ENCODE measurements at places on chromosomes 12 and 14.

DNA sequence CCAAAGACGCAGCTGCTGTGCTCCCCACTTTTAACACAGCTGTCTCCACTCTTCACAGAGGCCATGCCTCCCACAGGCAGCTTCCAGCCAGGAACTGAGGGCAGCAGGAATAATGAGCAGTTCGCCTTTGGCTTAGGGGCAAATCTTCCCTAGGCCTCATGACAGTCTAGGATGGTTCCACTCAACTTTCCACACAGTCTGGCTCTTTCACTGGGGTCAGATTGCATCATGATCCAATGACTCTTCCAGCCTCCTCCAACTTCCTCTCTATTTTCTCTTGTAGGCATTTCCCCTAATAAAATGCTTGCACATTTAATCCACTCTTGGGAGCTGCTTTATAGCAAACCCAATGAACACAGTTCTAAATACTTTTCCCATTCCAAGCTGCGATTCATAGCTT is 271.6 kb upstream of the ATP2B1 start:
- no peak for DNase-seq

DNA sequence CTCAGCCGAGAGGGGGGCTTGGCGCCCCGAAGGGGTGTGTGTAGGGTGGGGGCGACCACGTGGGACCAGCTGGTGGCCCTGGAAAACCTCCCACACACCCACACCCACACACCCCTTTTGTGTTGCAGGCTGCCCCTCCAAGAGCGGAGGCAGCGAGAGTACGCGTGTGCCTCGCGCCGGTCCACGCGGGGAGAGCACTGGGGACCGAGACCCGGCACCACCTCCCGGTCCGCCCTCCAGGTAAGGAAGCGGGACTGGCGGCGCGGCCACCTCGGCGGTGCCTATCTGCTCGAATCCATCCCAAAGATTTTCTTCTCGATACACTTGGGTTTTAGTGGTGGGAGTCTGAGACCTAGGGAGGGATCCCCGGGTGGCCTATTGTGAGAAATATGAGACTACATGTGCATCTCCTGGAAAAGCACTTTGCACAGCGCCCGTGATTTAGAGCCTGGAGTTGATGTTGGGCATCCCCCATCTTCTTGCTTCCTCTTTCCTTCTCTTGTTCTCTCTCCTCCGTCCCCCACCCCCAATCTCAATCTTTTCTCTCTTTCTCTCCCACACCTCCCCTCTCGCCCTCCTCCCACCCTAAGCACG is 393 bp downstream of the SYT1 start:
- DNase-seq: peak; percentile 2

DNA sequence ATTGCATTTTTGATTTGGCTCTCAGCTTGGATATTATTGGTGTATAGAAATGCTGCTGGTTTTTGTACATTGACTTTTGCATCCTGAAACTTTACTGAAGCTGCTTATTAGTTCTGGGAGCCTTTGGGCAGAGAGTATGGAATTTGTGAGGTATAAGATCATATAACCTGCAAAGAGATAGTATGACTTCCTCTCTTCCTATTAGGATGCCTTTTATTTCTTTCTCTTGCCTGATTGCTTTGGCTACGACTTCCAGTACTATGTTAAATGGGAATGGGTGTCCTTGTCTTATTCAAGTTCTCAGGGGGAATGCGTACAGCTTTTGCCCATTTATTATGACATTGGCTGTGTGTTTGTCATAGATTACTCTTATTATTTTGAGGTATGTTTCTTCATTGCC is 23.5 kb downstream of the SCFD1 start:
- DNase-seq: no peak

- DNase-seq: no peak
Observed at GRCh38 chr14:68279437-68279720, 459.8 kb downstream of the RAD51B start.

- DNase-seq: no peak
Observed at GRCh38 chr12:83224012-83224411, 537.3 kb downstream of the TMTC2 start.

GRCh38 chr12:28223858-28224257 is 33.6 kb downstream of the CCDC91 start:
- DNase-seq: no peak

GRCh38 chr14:90777830-90778485 is 38.3 kb downstream of the TTC7B start:
- no peak for DNase-seq

- no peak for DNase-seq
Observed at GRCh38 chr12:127063339-127064072, 1203.5 kb upstream of the TMEM132C start.

DNA sequence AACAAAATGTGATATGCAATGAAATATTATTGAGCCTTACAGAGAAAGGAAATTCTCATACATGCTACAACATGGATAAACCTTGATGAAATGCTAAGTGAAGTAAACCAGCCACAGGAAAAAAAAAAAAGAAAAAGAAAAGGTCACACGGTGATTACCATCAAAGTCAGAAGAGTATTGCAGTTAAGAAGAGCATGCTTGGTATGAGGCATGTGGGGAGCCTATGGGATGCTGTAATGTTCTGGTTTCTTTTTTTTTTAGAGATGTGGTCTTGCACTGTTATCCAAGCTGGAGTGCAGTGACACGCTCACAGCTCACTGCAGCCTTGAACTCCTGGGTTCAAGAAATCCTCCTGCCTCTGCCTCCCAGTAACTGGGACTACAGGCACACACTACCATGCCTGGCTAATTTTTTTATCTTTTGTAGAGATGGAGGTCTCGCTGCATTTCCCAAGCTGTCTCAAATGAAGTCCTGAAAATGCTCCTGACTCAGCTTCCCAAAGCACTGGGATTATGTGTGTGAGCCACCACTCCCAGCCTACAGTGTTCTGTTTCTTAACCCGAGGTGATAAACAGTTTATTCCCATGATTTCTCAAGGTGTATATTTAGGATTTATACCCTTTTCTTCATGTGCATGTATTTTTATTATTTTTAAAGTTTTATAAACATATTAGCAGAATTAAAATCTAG is 96.2 kb downstream of the SEC23A start:
- DNase-seq: no peak

DNA sequence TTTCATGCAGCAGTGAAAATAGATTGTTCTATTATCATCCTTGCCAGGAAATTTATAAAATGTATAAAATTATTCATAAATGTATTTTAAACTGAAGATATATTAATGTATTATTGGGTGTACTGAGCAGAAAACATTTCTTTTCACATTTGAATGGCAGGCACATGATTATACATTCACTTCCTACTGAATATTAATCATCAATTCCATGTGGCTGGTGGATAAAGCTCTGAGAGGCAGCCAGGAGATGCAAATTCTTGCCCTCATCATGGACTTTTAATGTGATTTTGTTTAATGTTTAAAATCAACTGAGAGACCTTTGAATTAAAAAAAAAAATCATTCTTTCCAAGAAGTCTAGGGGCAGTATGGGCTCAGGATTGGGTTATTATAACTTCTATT is 40.8 kb downstream of the ANO6 start:
- DNase-seq: no peak

- DNase-seq: no peak
Observed at GRCh38 chr14:92531106-92531873, 17.7 kb downstream of the RIN3 start.

GRCh38 chr12:65926119-65926908 is 102.0 kb downstream of the HMGA2 start:
- no peak for DNase-seq

- DNase-seq: peak; percentile 24
Observed at GRCh38 chr14:64510825-64511671, 6.5 kb downstream of the ZBTB1 start.

GRCh38 chr14:37862263-37862662 is 266.8 kb downstream of the TTC6 start:
- DNase-seq: no peak

DNA sequence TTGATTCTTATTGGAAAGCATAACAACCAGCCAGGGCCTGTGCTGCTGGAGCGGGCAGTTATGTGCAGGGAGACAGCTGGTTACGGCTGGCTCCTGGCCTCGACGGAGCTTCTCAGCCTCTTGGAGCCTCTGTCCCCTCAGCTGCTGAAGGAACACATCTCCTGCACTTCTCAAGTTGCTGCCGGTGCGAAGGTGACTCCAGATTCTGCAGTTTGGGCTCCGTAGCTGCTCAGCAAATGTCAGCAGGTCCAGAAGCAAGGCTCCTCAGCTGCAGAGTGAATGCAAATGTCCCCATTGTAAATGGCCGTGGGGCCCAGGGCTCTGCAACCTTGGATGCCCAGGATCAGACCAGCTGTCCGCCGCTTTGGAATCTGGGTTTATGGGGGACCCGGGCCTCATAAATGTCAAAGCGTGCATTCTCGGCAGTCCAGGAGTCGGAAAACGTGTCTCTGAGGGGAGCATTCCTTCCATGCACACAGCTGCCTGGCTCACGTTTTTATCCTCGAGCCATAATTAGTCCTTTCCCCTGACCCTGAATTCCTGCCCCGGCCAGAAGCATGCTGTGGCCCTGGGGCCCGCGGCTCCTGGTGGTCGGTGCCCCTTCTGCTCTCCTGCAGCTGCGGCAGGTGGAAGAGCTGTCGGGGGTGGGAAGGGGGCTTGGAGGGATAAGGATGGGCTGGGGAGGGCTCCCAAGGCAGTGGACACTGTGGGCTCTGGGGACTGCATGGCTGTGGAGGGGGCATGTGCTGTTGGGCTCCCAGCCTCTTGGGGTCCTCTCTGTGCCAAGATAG is 106.0 kb downstream of the KIF26A start:
- DNase-seq: no peak

- no peak for DNase-seq
Observed at GRCh38 chr14:105091517-105092170, 26.4 kb upstream of the GPR132 start.

DNA sequence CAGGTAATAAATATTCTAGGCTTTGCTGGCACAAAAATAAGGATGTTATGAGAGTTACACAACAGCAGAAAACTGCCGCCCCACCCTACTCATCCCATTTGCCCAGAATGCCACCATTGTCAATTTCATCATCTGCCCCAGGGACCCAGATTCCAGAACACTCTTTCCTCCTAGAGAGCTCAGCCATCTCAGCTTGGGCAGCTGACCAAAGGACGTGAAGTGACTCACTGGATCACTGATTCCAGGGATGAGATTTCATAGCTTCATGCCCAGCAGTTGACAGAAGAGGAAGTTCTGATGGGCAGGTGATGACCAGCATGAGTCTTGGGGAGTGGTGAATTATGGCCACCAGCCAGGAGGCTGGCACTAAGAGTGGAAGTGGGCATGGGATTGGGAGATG is 450.3 kb downstream of the RMST start:
- no peak for DNase-seq

DNA sequence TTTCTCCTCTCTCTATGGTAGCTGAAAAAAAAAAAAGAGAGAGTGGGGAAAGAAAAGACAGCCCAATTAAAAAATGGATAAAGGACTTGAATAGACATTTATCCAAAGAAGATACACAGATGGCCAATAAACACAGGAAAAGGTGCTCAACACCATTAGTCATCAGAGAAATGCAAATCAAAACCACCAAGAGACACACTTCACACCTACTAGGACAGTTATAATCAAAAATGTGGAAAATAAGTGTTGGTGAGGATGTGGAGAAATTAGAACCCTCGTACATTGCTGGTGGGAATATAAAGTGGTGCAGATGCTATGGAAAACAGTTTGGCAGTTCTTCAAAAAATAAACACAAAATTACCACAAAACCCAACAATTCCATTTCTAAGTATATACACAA is 172.4 kb upstream of the GRIN2B start:
- DNase-seq: no peak

DNA sequence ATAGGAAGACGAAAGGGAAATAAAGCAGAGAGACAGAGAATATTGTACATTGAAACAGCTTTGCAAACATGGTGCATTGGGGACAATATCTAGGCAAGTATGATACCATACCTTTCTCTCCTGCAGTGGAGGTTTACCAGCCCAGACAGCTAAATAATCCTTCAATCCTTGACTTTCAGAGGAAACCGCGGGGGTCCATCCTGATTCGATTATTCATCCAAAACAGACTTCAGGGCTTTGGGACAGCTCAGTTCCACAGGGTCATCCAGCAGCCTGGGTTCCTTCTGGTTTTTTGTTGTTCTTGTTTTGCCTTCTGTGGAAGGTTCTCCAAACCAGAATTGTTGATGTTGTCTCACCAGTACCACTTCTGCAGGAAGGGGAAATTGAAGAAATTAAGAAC is 81.5 kb downstream of the LGR5 start:
- no peak for DNase-seq

DNA sequence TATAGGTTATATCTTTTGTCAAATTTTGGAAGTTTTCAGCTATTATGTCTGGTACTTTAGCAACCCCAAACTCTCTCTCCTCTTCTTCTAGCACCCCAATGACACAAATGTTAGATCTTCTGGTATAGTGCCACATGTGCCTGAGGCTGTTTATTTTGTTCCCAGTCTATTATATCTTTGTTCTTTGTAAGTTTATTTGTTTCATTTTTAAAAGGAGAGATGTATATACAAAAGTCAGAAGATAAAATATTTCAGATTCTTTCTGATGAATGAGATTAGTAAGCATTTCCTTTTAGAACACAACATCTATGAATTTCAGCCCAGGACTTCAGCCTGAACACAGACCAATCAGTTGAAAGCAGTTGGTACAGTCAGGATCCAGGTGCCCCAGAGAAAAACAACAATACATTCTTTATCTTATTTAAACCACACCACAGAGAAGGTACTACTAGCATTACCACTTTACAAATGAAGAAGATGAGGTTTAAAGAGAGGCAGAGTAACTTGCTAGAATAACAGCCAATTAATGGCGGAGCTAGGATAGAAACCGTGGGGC is 114.1 kb upstream of the BTG1 start:
- no peak for DNase-seq

- no peak for DNase-seq
Observed at GRCh38 chr12:131258398-131258797, 304.7 kb downstream of the ADGRD1 start.

DNA sequence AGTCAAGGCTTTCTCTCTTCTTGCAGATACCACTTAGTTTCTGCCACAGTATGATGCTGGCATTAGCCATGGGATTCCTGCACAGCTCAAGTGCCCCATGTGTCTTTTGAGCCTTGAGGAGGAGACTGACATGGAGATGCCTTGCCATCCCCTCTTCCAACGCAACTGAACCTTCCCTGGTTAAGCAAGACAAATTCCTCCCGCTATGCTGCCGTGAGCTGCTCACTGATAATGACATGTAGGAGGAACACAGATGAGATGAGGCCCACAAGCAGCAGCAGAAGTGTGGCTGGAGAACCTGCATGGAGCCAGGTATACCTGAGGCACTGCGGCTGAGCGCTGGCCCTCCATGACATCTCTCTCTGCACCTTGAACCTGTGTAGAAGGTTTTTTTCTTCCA is 15.4 kb upstream of the PPP1R1A start:
- no peak for DNase-seq

Data from germinal center (tissue), 1 donor.